ENCODE measurements at places on chromosomes 1 and 21.
A peak's percentile ranks its signal among the peaks of the same experiment; 100 is the strongest.

DNA sequence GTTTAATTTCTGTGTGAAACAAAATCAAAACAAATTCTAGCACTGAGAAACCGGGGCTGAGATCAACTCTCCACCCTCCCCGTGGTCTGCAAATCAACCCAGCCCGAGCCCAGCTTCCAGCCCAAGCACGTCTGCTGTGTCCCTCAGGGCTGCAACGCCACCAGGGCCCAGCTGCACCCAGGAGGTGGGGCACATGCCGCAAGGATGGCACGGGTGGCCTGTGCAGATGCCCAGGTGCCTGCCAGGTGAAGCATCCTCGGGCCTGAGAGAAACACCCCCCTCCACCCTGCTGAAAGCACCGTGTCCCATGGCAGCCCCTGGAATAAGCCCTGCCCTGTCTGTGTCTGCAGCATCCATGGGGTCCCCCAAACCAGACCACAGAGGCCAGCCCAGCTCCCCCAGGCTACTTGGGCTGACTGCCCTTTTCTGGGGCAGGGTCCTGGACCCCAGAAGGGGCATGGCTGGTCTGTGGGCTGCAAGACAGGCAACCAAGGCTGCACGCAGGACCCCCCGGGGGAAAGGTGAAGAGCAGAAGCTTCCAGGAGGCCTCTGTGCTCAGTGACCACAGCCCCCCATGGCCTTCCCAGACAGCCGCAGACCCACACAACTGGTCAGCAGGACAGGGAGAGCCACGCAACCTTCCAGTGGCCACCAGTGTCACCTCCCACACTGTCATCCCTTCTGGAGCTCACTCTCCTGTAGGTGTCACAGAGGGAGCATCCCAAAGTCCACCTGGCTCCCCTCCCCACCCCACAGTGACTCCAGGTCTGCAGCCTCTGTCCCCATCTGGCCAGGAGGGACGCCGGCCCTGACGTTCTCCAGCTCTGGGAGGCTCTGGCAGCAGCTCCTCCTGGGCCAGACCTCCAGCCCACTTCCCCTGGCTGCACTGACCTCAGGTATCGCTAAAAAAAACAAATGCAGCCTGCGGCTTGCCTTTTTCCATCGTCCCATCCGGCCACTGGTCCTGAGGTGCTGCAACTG, 7.7 kb downstream of the WNT9A start:
- DNase-seq: no peak

- DNase-seq: peak; percentile 15
Observed at GRCh38 chr1:236303675-236304074, 21.9 kb upstream of the ERO1B start.

DNA sequence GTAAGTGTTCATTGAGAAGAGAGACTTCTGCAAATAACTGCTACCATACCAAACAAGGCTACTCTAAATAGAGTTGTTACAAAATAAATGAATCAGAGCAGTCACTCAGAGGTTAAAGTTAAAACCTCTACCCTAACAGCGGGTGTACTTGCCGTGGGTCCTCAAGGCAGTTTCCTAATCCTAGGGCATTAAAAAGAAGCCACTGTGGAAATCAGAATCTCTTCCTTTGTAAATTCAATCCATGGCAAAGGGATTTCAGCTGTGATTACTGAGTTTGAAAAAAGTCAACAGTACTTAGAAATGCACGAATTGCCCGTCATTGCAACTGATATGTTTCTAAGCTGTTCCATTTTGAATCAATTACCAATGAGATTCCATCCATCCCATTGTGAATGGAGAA, 13.5 kb downstream of the TBX15 start:
- no peak for DNase-seq

GRCh38 chr1:45769261-45769932, 18.9 kb upstream of the IPP start:
- no peak for DNase-seq

DNA sequence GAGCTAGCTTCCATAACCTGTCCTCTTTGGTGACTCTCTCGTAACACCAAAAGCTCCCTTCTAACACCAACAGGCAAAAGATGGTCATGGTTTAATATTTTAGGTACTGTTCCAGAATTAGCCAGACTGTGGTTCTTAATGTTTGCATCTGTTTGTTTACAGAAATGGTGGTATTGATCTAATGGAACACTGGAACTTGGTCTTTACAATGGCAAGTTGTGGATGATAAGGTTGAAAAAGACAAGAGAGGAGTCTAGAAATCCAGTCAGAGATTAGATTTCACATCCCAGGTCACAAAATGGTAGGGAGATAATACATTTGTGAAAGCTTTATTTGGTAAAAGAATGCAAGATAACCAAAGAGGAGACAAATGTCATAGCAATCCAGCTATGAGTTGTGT, 293.1 kb downstream of the SMYD3 start:
- DNase-seq: no peak

- DNase-seq: no peak
Observed at GRCh38 chr1:2950926-2951305, 70.4 kb upstream of the ACTRT2 start.

- no peak for DNase-seq
Observed at GRCh38 chr1:67597336-67597735, 87.7 kb upstream of the GADD45A start.

DNA sequence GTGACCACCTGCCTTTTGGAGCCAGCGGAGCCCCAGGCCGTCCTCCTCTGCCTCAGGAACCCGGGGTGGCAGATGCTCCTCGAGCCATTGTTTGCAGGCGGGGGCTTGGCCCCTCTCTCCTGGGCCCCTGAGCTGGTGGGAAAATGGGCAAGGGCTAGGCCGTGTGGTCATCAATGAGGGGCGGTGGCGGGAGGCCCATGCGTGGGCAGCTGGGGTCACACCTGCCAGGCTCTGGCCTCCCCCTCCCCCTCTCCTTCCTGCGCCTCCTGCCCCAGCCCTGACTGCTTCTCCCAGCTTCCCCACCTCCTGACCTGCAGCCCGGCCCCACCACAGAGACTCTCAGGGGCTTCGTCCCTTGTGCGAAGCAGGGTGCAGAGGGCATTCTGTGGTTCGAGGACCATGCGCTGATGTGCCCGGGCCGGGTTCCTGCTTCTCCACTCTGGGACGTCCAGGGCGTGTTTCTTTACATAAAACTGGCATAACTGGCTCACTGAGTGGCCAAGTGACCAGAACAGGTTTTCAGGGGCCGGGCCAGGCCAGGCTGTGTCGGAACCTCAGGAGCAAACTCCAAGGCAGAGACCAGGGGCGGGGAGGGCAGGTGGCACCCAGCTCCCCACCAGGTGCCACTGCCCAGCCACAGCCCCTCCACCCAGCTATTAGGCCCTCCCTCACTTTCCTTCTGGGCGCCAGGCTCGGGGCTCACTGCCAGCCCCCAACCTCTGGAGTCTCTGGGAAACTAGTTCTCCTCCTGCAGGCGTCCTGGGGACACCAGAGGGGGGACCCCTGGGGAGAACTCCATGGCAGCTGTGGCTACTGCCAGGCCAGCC, 9.3 kb downstream of the SAMD11 start:
- DNase-seq: no peak

DNA sequence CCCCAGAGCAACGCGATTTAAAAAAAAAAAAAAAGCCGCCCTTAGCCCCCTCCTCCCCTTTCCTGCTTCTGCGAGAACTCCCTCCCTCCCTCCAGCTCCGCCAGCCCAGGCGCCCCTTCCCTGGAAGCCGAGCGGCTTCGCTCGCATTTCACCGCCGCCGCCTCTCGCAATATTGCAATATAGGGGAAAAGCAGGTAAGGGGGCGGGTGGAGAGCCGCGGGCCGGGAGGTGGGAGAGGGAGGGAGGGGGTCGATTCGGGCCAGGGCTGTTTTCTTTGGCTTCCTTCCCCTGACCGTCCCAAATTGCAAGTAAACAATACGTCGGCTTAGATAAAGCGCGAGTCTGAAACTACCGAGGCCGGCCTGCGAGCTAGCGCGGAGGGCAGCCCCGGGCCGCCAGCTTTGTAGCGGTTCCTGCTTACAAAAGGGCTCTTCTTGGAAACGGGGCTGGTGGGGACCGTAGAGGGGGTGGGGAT, 408 bp downstream of the LMO4 start:
- peak; percentile 52 for DNase-seq

DNA sequence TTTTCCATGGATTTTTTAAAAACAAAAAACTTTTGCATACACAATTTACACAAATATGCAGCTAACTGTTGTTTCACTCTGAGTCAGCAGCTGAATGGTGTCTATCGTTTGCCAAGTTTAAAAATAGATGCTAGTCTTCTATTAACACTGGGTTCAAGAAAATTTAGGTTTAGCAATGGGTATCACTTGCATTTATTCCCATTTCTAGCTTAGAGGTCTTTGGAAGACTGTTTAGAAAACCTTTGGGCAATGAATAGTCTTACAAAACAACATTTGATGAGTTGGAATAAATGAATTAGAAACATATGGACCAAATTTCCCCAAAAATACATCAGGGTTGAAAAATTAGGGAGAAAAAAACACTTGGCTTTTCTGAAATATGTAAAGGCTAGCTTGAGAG, 165.8 kb downstream of the LYPLAL1 start:
- no peak for DNase-seq

GRCh38 chr1:246705368-246705767, 18.8 kb upstream of the SCCPDH start:
- no peak for DNase-seq

GRCh38 chr1:160354388-160354985, 11.3 kb downstream of the NCSTN start:
- peak; percentile 34 for DNase-seq

GRCh38 chr21:36257657-36258056, 62.3 kb upstream of the MORC3 start:
- no peak for DNase-seq

- peak; percentile 52 for DNase-seq
Observed at GRCh38 chr1:227887697-227888403, 59.9 kb downstream of the WNT9A start.

- DNase-seq: no peak
Observed at GRCh38 chr1:1061682-1062345, 12.3 kb downstream of the RNF223 start.

DNA sequence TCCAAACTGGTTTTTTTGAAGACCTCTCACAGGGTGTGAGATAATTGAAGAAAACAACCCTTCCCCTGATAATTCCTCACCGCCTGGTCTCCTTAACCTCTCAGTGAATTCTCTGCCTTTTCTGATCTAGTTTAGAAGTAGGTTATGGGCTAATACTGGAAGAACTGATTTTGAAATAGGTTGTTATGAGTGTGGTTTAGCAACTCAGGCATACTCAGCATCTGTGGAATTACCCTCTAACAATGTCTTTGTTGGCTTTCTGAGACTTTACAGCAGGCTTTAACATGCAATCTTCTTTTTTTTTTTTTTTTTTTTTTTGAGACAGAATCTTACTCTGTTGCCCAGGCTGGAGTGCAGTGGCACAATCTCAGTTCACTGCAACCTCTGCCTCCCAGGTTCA, 10.3 kb upstream of the PLD5 start:
- no peak for DNase-seq

- no peak for DNase-seq
Observed at GRCh38 chr1:33927721-33928120, 63.8 kb downstream of the HMGB4 start.

DNA sequence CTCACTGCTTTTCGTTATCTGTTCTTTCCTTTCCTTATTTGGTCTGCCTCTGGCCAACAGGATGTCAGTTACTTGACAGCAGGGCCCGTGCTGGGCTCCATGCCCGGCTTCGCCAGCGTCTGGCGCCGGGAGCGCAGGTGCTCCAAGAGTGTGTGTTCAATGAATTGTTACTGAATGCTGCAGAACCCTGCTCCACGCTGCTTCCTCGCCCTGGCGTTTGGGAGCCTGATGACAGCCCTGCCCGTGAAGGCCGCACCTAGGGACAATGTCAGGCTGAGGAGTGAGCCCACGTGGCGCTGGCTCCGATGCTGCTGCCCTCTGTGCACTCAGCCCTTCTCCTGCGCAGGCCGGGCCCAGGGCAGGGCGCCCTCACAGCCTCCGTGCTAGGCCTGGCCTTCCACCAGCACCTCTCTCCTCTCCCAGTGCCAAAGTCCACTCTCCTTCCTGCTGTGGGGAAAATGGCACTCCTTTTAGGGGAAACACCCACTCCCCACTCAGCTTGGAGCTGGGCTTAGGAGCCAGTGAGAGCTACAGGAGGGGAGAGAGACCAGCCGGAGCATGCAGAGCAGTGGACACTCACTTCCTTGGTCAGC, 51.4 kb downstream of the ACBD3 start:
- no peak for DNase-seq

GRCh38 chr1:99801584-99801983, 35.1 kb upstream of the FRRS1 start:
- no peak for DNase-seq

DNA sequence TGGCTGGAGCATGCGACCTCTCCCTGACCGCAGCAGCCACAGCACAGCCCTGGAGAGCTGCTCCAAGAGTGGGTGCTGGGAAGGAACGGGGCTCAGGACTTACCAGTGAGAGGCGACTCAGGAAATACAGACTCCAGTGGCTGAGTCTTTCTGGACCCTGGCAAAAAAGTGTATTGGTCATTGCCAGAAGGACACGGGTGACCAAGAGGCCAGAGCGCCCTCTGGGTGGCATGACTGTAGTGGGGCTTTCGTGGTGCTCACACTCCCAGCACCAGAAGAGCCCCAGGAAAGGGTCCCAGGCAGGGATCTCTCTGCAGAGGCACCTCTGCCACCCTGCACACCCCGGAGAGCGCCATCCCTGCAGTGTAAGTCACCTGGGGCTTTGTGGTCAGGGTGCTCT, 8.9 kb upstream of the PRDM16 start:
- no peak for DNase-seq

- no peak for DNase-seq
Observed at GRCh38 chr1:99979091-99979490, 9.3 kb downstream of the SLC35A3 start.

GRCh38 chr1:164804366-164804765, 245.4 kb downstream of the PBX1 start:
- DNase-seq: no peak

GRCh38 chr1:105427543-105427942, 1628.9 kb upstream of the PRMT6 start:
- no peak for DNase-seq

GRCh38 chr1:20588634-20589225, at the start of gene CDA:
Gene CDA, plus strand, starts transcription at chr1:20589097. Its CDS starts 33 bp downstream, at chr1:20589130.
- DNase-seq: no peak

DNA sequence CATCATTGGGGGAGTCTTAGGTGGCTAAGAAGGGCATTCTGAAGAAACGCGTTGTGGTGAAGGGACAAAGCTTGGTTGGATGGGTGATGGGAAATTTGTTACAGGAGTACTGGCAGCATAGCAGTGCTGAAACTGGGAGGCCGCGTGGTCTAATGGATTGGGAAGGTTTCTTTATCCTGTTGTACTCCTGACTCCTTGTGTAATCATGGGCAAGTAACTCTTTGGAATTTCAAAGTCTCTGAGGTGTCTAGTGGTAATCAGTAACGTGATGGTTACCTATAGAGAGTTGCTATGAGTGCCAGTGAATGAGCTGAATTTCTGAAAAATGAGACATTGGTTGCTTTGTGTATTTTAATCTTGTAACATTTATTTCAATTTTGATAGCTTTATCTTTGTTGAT, 18.5 kb downstream of the DONSON start:
- no peak for DNase-seq

- DNase-seq: peak; percentile 68
Observed at GRCh38 chr1:214439352-214440119, 111.9 kb downstream of the PTPN14 start.

DNA sequence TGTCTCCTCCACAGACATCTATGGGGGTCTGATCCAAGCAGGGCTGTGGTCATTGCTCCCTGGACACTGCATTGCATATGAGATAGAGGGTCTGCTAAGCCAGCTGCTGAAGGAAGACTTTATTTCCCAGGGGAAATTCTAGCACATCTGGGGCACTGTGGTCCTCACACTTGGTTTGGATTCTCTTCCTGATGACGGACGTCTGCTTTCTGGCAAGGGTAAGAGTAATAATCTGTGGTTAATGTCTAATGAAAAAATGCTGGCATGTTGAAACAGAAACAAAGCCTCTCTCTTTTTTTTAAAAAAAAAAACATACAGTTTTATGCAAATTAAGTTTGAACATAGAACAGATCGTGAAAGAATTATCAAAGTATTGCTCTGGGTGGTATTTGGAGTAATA, 553.9 kb downstream of the DPYD start:
- DNase-seq: no peak
